Gastroesophageal sphincter (tissue), 4 donors: ENCODE measurements at places on chromosomes 5 and 9.

DNA sequence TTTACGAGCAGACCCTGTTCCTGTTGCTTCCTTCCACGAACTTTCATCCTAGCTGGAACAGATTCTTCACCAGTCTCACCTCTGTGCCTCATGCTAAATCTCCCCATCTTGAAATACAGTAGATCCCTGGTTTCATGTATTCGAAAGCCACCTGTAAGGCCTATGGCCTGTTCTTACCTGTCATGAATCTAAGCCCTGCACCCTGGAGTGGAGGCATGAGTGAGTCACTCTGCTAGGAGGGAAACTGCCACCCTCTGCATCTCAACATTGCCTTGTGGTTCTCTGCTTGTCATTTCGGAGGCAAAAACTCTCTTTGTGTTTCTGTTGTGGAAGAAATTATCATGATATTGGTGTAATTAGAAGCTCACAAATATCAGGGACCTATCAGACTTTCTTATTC is 320.0 kb downstream of the ENC1 start:
- no peak for ATAC-seq

DNA sequence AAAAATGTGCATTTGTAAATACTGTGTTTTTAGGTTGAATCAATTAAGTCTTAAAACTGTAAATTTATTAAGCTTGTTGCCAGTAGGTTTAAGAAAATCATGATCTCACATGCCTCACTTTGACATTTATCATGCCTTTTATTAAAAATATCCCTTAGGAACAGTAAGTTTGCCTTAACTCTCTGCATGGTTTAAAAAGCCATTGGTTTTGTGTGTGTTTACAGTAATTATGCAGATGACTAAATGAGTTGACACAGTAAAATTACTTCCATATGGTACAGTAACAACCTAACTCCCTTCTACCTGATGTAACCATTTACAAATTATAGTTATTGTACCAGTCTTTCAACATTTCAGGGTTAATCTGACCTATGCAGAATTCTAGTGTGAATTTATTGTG is 6.5 kb downstream of the RPS6 start:
- ATAC-seq, result no peak

GRCh38 chr5:143606043-143606752 is 202.7 kb upstream of the NR3C1 start:
- no peak for ATAC-seq

- ATAC-seq, result no peak
Observed at GRCh38 chr5:60521376-60522291, 178.3 kb downstream of the DEPDC1B start.

GRCh38 chr5:79831381-79832309 is 142.0 kb downstream of the CMYA5 start:
- ATAC-seq, result no peak

DNA sequence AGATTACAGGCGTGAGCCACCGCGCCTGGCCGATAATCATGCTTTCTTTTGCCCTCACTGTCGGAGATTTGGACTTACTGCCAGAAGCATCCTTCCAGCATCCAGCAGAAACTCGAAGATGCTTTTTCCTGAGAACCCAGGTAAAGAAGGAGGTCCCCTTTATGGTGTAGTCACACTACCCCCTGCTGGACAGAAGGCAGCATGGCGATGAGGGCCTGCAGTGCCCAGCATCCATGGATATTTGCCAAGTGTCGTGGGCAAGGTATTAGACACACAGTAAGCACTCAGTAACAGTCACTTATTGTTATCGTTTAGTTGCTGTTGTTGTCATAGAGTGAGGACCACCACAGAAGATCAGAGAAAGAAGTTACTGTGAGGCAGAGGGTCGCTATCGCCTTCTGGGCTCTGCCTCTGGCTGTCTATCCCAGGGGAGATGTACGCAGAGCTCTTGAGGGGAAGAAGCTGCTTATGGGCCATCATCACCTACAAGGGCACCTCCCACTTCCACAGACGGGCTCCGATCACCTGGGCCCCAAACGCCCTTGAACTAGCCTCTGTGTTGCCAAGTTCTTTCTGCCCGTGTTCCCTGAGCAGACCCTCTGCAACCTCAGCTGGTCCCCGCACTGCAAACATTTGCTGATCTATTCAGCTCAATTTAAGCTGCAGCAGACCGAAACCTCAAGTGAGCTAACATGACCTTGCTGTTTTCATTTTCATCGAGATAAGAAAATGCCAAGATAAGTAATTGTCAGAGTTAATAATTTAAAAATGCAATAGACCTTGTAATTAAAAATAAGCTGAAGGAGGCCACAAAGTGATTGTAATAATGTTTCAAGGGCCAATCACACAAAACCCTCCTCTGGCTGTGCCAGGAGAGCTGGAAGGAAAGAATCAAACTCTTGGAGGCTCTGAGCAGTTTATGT is 23.9 kb downstream of the C5orf15 start:
- ATAC-seq, result no peak

DNA sequence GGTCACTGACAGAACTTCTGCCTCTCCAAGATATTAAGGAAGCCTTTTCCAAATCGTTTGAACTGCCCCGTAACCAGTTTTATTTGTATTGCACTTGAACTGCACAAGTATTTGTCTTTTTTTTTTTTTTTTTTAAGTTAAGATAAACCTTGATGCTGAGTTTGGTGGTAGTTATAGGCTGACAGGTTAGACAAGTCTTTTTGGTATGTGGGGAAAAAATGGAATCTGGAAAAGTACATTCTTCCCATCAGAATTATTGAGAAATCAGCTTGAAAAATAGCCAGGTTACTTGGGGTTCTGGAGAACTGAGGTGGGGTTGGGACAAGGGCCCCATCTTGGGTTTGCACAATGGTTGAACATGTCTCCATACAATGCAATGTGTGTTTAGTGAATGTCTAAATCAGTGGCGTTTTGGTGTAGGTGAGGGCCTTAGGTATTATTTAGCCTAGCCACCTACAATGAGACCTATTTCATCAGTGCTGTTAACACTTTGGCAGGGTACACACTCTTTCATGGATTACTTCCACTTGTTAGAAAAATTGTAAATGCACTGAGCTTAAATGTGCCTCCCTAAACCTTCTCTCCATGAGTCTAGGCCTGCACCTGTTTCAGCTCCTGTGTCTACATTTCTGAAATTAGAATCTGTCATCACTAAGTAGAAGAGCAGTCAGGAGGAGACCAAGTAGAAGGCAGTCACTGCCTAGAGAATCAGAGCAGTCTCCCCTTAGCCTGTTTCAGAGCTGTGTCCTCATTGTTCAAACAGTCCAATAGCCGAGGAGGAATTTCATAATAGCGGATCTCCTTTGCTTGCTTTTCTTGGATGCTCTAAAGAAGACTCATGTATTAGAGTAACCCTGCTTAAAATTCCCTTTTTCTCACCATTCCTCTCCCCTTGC is 140.0 kb upstream of the HMHB1 start:
- no peak for ATAC-seq

DNA sequence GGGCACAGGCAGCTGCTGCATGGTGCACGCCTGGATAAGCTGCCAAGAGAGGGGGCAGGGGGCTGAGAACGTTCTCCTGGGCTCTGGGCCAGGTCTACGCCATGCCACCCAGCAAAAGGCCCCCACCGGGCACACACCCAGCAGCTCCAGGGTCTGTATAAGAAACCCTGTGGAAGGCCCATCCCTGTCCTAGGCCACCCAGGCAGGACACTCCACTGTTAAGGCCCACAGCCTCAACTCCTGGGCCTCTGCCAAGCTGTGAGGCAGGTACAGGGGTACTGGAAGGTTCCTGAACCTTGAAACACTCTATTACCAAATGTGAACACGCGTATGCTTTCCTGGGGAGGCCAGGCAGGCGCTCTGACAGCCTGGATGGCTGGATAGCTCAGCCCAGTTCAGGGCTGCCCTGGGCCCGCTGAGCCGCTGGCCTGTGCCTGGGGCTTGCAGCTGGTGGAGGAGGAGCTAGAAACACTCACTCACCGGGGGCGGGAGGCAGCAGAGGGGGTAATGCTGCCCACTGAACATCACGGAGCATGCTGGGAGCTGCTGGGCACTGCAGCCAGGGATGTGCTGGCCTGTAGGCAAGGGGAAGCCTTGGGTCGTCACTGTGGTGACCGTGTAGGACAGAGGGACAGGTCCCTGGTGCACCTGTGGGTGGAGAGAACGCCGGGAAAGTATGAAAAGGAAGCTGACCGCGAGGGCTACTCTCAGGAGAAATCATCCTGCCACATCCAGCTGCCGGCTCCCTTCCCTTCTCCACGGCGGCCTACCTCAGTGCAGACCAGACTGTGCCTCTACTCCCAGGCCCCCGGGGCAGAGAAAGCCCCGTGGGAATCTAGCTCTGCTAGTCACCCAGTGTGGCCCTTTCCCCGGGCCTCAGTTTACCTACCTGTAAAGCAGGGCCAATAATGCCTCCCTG is 6.0 kb downstream of the RNF44 start:
- peak; percentile 27 for ATAC-seq

GRCh38 chr5:154097031-154097430 is 58.3 kb downstream of the MFAP3 start:
- ATAC-seq, result no peak

- ATAC-seq, result no peak
Observed at GRCh38 chr9:109033941-109034700, 20.8 kb upstream of the CTNNAL1 start.

GRCh38 chr9:8651070-8651845 is 851.7 kb upstream of the DMAC1 start:
- ATAC-seq, result no peak

DNA sequence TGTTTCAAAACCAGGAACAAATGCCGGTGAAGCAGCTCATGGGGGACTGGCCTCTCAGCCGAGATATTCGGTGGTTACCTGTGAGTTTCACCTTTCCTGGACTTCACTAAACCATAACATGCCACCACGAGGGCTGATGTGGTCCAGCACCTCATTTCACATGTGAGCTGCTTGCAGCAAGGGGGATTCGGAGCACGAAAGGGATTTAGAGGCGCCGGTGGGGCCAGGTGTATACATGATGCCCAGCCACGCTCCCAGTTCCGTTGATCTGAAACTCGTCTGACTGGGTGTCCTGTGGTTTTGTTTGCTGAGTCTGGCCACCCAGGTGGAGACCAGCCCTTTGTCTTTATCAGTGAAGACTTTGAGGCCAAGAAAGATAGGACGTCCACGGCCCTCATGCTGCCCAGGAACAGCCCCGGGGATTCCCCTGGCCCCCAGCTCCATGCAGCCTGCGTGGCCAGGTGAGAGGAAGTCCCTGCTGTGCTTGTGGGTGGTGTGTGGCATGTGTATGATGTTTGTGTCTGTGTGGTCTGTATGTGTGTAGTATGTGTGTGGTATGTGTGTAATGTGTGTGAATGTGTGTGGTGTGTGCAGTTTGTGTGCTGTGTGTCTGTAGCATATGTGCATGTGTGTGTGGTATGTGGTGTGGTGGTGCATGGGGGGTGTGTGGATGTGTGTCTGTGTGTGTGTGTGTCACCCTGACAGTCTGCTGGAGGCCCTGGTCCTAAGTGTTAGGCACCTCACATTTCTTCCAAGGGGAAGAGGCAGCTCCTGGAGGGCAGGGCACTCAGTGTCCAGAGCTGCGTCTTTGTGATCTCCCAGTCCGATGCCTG is 23.4 kb downstream of the PHF2 start:
- no peak for ATAC-seq

GRCh38 chr9:126763130-126763764 is 41.6 kb upstream of the ZBTB43 start:
- no peak for ATAC-seq

GRCh38 chr5:16313761-16314160 is 134.2 kb upstream of the MARCHF11 start:
- ATAC-seq, result no peak

DNA sequence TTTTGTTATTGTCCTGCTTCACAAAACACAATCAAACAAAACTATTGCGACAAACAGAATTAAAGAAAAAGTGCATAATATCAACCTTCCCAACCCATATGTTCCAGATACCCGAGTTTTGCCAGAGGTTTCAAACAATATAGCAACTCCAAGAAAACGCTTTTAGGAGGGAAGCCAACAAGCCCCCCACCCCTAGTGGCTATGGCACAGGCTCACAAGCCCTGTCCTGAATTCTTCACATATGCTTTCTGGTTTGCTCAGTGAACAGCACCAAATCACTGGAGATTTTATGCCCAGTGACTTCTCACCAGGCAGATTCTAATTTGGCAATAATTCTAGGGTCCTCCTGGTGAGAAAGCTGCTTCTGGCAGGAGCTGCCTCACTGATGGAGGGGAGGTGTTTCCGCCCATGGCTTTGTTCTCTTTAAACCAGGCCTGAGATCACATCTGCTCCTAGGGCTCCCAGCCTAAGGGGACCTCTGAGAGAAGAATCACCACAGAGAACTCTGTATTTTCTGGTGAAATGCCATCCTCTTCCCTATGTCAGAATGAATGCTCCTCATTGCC is 1982.4 kb downstream of the EFNA5 start:
- no peak for ATAC-seq

GRCh38 chr5:51378448-51379330 is 4.6 kb upstream of the ISL1 start:
- no peak for ATAC-seq

GRCh38 chr9:133406480-133407307 is 11.1 kb downstream of the REXO4 start:
- peak; percentile 88 for ATAC-seq

- no peak for ATAC-seq
Observed at GRCh38 chr5:56962286-56962685, 10.4 kb upstream of the MIER3 start.

GRCh38 chr5:135399794-135400542 is 937 bp upstream of the MACROH2A1 start:
- no peak for ATAC-seq

DNA sequence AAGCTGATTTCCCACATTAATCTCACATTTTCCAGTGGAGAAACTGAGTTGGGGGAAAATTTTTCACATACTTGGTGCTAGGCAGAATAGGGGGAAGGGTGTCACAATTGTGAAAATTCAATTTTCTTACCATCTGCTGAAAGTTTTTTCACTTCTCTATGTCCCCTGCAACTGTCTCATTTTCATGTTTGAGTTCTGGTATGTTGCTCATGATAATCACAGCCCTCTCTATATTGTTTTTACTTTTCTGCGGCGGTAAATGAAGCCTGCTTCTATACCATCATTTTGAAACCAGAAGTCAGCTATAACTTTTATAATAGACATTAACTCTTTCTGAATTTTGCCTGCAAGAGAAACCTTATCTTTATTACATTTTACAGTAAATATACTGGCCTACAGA is 1664.5 kb downstream of the EFNA5 start:
- no peak for ATAC-seq

DNA sequence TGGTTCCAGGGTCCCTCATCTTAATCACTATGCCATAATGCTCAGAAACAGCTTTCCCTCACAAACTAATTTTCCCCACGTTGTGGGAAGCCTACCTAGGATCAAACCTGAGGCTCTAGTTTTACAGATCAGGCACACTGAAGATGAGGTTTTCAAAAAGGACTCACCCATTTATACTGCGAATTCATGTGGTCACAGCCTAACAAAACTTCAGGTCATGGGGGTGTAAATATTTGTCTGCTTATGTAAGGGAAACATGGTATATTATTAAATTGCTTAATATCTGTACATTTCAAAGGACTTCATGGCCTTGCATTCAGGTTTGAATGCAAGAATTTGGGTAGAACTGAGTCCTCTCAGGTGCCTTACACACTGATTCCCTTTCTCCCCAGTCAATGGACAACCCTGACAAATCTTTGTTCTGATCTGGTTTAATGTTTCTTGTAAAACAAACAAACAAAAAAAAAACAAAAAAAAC is 12.1 kb downstream of the ZFAND5 start:
- no peak for ATAC-seq

- no peak for ATAC-seq
Observed at GRCh38 chr5:119367502-119368237, 11.9 kb downstream of the TNFAIP8 start.

GRCh38 chr9:86376016-86376415 is 21.8 kb upstream of the TUT7 start:
- no peak for ATAC-seq
